ENCODE measurements at places on chromosomes 12 and 14. TPM values are rescaled to one million over a fixed set of nuclear protein-coding genes. Genes with fewer than 3 reads are reported as not detected.

Gene PTPRR
- polyA plus RNA-seq = not detected

Gene CLEC2A
- not detected for polyA plus RNA-seq

Gene CLEC6A
- 0.26 TPM for polyA plus RNA-seq

Gene OVCH1
- polyA plus RNA-seq = not detected

Gene FANCM
- polyA plus RNA-seq = 9.6 TPM

Gene KLRD1
- polyA plus RNA-seq = 0.10 TPM

Gene FOXM1
- 44.3 TPM for polyA plus RNA-seq

Gene AMN
- 1.3 TPM for polyA plus RNA-seq

Gene CMA1
- not detected for polyA plus RNA-seq

Gene ISM2
- not detected for polyA plus RNA-seq

All from cardiac muscle cell (in vitro differentiated cells and primary cell).